ENCODE measurements at places on chromosomes 4 and X. TPM values are rescaled to one million over a fixed set of nuclear protein-coding genes. Genes with fewer than 3 reads are reported as not detected.

The CSAG3 gene
- 2.2 TPM for total RNA-seq

The TCEAL6 gene
- not detected for total RNA-seq

The PPP4R3C gene
- 0.10 TPM for total RNA-seq

The SLITRK2 gene
- under 0.01 TPM for total RNA-seq

The LRAT gene
- total RNA-seq: 0.10 TPM

The CYLC1 gene
- total RNA-seq: not detected

The TBC1D9 gene
- total RNA-seq: 7.2 TPM

DNA sequence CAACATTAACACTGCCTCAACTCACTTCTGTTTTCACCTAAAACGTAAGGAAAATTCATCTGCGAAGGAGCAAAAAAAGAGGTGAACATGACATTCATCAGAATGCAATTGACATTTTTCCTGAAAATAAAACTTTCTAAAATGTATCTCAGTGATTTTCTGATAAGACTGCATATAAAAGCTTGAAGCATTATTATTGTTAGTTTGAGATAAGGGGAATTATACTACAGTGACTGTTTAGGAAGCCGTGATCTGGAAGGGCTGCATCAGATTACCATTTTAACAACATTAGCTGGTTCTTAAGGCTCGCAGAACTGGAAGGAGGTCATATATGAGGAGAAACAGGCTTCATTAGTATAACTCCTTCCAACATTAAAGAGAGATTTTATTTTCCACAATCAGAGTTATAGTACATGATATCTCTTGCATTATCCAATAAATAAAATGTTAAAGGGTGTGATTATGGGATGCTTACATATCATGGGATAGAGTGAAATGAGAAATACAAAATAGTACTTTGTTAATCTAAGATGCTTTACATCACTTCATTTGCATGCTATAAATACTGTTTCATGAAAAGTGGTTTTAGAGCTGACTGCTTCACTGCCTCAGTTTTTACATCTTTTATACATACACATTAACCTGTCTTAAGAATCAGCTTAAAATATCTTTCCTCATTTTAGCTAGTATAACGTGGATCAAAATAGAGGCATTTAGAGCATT is 1820.1 kb upstream of the TENM3 start:
- DNase-seq: no peak

DNA sequence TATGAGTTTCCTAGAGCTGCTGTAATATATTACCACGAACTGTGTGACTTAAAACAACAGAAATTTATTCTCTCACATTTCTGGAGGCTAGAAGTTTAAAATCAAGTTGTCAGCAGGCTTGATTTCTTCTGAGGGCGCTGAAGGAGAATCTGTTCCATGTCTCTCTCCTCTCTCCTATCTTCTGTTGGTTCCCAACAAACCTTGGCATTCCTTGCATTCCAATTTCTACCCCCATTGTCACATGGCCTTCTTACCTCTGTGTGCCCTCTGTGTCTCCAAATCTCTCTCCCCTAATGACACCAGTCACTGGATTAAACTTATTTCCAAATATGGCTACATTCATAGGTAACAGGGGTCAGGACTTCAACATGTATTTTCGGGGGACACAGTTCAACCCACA is 672.7 kb downstream of the RPA4 start:
- no peak for DNase-seq

- DNase-seq: no peak
These were observed 117.5 kb downstream of the DNAAF6 start for GRCh38 chrX:107323786-107324492.

- DNase-seq: peak; percentile 20
These were observed 37.9 kb upstream of the NKAP start for GRCh38 chrX:119981286-119982070.

DNA sequence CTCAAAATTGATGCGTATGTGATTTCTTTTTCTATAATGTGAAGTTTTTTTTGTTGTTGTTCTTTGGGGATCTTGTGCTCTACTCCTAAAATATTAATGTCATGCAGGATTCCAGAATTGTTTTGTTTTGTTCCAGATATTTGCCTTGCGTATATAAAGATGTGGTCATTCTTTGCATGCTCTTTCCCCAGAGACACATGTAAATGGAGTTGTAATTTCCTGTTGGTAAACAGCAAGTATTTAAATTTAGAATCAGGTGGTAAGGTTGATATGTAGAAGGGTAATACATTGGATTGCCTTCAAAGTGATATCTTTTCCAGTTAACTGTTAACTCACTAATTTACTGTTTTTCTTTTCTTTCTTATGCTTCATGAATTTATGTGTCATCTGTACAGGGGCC is 23.1 kb upstream of the MAGED1 start:
- no peak for DNase-seq

DNA sequence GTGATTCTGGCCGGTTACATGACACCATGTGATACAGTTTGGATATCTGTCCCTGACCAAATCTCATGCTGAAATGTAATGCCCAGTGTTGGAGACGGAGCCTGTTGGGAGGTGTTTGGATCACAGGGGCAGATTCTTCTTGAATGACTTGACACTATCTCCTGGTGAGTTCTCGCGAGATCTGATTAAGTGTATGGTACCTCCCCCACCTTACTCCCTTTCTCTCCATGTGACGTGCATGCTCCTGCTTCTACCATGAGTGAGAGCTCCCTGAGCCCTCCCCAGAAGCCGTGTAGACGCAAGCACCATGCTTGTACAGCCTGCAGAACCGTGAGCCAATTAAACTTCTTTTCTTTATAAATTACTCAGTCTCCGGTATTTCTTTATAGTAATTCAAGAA is 23.6 kb downstream of the CPE start:
- DNase-seq: peak; percentile 10

DNA sequence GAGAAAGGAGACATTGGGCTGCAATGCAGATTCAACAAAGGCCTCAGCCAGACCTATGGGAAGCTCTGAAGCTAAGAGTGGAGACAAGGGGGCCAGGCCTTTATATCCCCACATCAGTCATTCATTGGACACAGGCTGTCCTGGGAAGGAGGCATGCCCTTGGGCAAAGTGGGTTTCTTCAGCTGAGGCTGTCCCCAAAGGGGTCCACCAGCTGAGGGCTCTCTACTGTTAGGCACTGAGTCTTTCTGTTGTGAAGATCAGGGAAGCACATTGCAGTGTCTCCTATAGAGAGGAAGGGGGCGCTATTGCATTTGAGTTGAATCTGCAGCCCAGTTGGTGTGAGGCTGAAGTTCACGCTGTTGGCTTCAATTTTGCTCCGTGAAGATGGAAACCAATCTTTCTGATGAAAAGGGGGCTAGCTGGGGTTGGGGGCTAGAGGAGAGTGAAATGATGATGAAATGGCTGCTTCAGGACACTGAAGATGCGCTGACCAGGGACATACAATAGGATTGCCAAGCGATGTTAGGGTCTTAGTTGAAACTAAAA is 48.0 kb downstream of the SLC25A5 start:
- DNase-seq: peak; percentile 50

DNA sequence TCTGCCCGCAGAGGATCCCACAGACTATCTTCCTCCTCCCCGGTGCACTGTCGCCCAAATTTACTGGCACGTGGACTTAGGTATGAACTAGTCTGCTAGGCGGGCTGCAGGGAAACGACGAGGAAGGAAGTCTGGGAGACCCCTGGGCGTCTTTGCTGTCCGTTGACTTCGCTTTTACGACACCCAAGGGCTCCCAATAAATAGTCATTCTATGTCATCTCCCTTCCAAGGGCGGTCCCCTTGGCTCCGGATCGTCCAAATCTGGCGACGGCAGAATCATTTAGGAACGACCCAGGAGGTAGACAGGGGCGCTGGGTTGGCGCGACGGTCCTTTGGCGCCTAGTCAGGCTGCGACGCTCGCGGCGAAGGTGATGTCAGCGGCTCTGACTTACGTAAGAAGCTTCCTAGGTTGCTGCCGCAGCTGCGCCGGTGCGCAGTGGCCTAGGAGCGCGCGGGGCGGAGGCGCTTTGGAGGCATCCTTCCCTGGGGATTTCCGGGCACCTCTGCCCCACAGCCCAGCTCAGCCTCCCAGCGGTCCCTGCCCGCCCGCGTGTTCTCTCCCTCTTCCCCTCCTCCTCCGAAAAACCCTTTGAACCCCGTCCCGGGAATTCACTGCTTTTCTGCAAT is 2.2 kb downstream of the NHS start:
- peak; percentile 65 for DNase-seq

DNA sequence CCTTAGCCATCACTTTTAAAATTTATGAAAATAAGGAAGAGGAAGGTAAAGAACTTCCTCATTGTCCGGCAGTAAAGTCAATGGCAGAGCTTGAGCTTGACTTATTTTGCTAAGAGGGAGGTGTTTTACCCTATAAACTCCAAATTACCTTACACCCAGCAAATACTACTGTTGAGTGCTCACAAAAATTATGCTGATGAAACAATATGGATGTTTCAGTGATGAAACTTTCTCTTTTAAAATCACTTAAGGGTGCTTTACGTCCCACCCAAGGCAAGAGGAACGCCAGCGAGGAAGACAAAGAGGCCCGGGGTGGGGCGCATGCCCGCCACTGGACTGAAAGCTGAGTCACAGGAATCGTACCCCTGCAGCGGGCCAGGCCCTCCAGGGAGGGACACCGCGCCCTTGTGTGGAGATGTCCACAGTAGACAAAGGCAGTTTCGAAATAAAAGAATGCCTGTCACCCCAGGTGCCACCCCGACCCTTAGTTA is 560 bp upstream of the TMSB4X start:
- no peak for DNase-seq

- no peak for DNase-seq
These were observed 19.5 kb upstream of the FGF2 start for GRCh38 chr4:122806981-122807679.

DNA sequence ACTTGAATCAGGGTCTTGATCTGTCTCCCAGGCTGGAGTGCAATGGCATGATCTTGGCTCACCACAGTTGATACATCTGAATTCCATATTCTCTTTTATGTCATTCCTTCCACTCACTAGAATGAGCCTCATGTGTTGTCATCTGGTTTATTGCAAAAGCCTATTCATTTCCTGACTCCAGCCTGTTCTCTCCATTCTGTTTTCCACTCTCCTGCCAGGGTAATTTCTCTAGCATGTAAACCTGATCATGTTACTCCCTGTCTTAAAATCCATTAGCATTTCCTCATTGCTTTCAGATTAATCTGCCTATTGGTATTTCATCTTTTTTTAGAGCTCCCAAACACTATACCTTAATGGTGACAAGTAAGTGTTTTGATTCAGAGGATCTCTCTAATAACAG is 4.3 kb upstream of the DDX60L start:
- DNase-seq: peak; percentile 20

DNA sequence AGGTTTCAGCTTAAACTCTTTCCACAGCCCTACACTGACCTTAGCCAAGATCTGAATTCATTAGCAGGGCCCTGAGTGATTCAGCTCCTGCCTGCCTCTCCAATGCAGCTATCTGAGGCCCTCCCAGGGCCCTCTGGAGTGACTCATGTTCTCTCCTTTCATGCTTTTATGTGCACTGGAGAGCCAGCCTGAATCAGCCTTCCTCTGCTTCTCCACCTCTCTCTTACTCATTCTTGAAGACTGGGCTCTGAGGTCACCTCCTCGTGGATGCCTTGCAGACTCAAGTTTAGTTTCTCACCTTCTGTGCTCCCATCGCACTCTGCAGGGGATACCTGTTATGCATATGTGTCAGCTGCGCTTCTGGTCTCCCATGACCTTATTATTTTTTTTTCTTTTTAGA is 3.1 kb upstream of the OCIAD2 start:
- DNase-seq: peak; percentile 95

- DNase-seq: no peak
These were observed 1150.8 kb downstream of the STPG2 start for GRCh38 chr4:96992443-96992842.

DNA sequence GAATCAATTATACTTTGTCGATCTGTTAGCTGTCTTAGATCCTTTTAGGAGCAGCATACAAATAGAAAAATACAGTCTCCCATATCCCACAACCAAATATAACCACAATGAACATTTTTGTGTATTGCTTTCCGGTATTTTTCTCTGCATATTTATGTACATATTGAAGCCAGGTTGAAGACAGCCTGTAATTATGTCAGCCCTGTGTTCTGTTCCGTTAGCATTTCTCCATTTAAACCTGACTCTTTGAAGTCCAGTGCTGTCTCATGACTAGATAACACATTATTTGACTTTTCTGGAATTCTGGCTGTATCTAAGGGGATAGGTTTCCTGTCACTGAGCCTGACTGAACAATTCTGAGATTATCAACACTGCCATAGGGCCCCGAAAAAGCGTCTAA is 4.0 kb upstream of the SLC34A2 start:
- DNase-seq: no peak

DNA sequence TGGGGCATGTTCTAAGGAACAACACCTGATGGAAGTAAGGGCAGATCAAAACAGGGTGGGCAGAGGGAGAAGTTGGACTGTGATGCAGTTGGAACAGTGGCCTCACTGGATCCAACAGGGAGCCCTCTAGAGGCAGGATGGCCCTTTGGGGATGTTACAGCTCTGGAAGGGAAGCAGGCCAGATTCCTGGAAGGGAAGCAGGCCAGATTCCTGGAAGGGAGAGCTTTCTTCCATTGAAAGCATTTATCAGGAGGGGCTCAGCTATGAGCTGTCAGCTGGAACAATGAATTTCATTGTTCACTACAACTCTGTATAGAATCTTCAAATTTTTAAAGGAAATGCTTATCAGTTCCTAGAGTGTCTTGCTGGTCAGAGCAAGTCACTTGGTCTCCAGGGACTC is 17.7 kb downstream of the IL15 start:
- peak; percentile 32 for DNase-seq

GRCh38 chr4:39626913-39627312 is 11.8 kb downstream of the SMIM14 start:
- no peak for DNase-seq

DNA sequence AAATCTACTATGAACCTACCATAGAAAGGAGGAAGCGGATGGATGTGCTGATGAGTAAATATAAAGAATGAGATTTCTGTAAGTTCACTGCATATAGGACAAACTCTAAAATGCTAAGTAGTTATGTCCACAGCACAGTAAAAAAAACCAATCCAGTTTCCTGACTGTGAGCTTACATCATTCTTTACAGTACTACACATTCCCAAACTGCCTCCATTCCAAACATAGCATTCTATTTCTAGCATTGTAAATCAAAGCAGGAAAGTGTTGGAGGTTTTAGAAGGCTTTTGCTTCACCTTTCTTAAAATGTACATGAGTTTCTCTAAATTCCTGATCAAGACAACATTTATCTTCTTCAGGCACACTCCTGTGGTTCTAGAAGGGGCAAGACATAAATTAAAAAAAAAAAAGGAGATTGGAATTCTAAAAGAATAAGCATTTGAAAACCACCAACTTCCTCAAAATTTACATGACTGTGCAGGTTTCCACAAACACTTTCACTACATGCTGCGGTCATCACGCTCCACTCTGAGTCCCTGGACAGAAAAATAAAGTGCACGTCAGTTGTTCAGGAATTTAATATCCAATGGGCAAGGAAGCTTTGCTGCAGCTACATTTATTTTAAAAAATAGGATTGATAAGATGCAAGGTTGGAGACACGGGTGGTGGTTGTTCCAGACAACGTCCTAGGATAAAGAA is 297.6 kb upstream of the STS start:
- no peak for DNase-seq

GRCh38 chr4:183885205-183885720 is 19.8 kb upstream of the STOX2 start:
- DNase-seq: no peak
